ENCODE measurements at places on chromosomes 5 and 9.

DNA sequence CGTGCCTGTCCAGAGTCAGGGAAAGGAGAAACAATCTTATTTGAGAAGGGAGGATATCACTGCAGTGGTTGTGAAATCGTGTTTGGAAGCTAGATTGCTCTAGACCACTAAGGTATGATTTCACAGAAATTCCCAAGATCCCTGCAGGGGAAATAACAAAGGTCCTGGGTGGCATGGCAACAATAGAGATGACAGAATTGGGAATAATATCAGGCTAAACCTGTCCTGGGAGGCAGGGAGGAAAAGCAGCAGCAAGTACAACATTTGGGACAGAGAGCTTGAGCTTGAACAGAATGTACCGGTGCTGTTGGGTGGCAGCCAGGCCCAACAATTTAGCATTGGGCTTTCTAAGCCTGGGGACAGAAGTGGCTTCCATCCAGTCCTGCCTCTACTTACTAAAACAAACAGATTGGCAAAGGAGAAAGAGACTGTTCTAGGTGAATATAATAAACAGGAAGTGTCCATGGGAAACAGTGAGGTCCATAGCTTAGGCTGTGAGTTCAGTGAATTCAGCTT is 17.0 kb upstream of the ARHGAP26 start:
- no peak for DNase-seq

GRCh38 chr9:90251316-90251715 is 391.3 kb downstream of the DIRAS2 start:
- DNase-seq = no peak

DNA sequence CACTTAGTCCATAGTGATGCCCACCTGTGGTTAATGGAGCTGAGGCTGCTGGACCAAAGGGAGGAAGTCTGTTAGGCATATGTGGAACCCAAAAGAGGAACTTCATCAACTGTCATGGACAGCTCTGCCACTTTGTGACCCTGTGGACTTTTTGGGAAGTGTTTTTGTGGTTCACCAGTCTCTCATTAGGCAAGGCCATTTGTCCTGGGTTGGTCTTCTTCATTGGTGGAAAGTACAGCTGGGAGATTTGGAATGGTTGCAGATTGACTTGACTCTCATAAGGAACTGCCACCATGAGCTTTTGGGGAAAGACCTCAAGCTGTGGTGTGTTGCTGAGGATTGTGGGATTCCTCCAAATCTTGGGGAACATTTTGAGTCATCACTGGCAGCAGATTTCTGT is 31.9 kb upstream of the IL12B start:
- DNase-seq = no peak

DNA sequence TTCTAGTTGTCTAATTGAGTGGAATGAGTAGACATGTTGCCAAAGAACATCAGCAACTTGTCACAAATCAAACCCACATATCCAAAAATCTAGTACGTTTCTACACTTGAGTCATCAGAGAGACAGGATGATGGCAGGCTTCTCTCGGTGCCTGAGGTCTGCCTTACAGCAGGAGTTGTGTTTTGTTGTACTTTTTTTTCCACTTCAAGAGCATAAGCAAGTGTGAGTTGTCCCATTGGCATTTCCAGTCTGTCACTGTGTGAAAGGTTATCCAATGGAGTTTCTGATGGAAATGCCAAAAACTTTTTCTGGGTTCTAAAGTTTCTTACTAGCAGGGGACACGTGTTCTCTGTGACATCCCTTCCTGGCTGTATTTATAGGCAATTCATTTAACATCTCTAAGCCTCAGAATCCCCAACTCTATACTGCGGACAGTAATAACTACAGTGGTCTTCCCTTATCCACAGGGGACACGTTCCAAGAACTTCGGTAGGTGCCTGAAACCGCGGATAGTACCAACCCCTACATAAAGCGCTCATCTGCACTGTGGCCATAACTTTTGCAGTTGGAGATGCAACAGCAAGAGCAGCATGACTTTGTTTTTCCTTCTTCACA is 246.5 kb downstream of the SYK start:
- DNase-seq = no peak

DNA sequence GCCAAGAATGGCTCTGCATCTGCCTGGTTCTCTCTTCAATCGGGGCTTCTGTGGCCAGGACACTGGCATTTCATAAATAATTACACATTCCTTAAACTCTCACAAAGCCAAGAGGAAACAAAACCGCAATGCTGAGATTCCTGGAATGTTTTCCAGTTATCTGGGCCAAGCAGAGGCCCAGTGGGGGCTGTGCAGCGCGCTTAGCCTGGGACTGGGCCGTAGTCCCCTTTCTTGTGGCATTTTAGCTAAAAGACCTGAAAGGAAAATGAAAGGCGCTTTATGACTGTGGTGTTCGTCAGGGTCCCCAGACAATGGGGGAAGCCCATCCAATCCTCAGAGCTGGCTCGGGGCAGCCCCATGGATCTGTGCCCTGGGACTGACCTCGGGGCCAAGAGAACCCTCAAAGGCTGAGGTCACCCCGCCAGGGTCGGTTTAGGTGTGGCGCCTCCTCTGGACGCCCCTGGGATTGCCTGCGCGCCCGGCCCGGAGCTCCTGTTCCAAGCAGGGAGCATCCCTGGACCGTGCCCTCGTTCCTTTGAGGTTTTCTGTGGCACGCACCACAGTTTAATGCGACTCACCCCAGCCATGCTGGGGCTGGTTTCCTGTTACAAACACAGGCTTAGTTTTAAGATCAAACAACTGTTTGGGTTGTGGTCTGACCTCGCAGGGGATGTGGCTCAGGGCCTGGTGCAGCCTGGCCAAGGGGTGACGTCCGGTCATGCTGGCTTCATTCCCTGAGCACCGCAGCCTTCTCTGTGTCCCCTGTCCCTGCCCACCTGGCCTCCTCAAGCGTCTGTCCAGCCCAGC is 51.5 kb upstream of the NKD2 start:
- DNase-seq = no peak

DNA sequence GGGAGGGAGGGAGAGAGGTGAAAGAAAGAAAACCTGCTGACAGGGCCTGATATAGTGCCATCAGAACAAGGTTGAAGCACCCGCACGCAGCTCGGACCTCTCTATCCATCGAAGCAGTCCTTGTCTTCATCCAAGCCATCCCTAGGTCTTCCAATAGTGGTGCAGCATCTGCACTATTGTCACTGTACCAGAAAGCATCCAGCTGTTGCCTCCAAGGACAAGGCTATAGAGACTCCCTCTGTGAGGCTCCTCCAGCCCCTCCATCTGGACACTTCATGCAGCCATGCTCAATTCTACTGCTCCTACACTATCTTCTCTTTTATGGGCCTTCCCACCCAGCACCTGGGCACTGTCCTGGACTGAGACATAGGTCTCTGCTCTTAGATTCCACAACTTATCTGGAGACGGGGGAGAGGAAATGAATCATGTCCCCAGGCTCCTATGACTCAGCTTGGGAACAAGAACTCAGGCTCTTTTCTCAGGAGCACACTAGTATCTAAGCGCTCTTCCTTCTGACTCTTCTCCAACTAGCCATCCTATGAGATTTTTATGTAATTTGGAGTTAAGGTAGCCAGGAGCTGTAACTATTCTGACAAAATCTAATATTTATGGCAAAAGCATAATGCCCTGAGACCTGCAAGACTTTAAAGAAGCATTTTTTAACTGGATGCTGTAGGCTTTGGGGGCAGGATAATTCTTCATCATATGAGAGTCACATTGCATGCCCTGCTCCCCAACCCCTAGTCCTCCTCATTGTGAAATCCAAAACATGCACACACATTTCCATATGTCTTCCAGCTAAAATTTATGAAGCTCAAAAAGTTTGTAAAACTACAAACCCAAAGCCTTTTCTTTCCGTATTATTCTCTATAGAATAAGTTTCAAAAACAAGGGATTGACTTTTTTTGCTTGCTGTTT is 446.8 kb downstream of the CCDC171 start:
- DNase-seq = no peak

- no peak for DNase-seq
These were observed 38.4 kb downstream of the RCL1 start for GRCh38 chr9:4831119-4831518.

- peak; percentile 50 for DNase-seq
These were observed 53.3 kb downstream of the AHRR start for GRCh38 chr5:374631-375335.

- no peak for DNase-seq
These were observed 7.5 kb upstream of the RFK start for GRCh38 chr9:76401580-76402354.

DNA sequence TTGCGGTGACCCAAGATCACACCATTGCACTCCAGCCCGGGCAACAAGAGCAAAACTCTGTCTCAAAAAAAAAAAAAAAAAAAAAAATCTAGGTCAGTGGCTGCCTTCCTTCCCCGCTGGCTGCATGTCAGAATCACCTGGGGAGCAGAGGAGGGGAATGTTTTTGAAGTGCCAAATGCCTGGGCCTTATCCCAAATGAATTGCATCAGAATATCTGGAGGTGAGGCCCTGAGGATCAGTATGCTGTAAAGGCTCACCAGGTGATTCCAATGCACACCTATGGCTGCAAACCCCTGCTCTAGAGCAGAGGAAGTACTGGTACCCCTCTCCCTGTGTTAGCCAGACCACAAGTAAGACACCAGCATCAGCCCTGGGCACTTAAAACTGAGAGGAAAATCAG is 44.7 kb upstream of the GABRP start:
- no peak for DNase-seq

DNA sequence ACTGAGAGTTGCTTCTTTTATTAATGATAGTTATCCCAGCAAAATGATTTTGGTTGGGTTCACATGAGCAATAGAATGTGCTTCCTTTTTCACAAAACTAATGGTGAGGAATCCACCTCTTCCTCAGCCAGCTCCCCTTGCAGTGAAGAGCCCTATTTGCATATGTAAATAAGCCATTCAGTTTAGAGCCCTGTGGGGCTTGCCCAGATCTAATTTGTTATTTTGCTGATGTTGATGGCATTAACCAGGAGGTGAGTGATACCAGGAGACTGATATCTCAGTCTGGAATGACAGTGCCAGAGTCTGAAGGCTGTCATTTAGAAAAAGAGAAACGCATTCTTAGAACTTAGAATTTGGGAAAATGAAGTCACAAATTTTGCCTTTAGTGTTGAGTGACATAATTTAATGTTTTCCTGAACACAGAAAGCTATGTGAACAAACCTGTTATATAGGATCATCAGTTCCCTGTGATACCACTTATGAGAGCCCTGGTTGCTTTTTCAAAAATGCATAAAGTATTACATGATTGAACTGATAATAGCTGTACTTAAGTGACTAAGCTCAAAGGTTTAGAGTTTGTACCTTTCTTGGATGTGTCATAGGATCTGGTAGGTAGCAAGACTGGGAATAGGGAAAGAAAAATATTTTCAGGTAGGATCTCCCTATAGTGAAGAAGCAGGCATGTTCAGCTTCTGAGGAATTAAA is 271.6 kb downstream of the MAST4 start:
- DNase-seq = no peak

DNA sequence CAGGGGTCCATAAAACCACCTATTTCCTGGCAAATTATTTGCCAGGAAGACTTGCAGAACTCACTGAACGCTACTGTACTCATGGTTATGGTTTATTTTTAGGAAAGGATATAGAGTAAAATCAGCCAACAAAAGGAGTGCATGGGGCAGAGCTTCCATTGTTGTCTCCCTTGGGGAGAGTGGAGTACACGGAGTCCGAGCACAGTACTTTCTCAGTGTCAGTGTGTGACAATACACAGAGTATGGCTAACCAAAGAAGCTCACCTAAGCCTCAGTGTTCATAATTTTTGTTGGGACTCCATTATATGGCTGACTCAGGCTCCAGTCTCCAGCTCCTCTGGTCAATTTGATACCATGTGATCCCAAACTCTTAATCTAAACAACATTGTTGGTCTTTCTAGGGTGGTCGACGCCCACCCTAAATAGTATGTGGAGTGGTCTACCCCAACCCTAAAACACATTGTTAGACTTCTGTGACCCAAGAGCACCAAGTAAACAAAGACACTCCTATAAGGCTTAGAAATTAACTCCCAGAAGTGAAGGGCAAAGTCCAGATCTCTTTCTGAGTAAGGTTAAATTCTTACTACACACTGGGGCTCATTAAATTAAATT is 74.9 kb downstream of the SLC44A1 start:
- no peak for DNase-seq

DNA sequence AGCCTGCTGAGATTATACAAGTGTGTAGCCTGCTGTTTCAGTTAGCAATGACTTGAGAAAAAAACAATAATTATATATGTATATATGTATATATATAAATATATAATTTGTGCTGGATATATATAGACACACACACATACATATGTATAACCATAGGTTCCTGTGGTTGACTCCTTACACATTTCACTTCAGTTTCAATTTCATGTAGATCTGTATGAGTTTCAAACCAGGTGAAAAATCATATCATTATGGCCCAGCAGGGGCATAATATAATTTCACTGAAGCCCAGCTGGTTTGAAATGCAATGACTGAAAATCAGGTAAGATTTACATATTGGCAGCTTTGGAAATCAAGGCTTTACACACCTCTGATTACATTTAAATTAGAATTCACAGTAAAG is 690.4 kb upstream of the CDH18 start:
- DNase-seq = no peak

GRCh38 chr5:147092044-147092443 is 142.8 kb upstream of the STK32A start:
- DNase-seq = no peak

GRCh38 chr5:135019314-135019713 is 14.7 kb downstream of the PITX1 start:
- DNase-seq = no peak

DNA sequence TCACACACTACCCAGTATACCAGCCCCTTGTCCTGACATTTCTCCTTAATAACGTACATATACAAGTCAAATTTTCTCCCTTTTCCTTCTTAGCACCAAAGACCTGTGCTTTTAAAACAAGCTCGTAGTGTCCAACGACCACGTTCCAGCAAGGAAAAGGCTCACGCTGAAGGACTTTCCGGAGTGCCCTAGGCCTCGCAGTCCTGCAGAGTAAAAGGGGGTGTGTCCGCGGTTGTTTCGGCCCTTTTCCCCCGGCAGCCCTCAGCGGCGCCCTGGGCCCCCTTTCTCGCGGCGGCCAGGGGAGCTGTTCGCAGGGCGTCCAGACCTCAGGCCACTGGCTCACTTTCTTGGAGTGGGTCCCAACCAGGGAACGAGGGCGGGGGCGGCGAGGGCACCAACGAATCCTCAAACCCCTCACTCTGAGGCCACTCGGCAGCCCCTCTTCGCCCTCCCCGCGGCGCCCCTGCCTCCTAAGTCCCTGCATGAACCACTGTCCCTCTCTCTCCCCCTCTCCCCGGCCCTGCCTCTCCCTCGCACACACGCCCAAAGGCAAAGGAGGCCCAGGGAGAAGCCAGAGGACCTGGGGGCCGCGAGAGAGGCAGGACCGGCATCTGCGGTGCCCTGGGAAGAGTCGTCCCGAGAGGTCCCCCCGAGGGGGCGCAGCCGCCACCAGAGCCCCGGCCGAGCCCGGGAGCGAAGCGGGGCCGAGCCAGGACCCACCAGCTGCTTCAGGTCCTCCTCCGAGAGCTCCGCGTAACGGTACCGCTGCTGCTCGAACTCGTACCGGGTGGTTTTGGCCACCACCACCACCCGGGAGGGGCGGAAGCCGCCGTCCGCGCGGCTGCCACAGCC is 720 bp downstream of the NADK2 start:
- peak; percentile 85 for DNase-seq

DNA sequence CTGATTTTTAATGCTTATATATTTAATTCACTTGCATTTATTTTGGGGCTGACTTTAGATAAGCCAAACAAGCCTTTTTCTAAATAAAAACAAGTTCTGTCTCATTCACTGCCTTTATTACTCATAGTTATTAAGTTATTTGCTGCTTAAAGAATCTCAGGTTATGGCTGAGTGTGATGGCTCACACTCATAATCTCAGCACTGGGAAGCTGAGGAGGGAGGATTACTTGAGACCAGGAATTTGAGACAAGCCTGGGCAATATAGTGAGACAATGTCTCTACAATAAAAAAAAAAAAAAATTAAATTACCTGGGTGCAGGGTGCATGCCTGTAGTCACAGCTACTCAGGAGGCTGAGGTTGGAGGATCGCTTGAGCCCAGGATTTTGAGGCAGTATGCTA is 85.0 kb upstream of the MAN2A1 start:
- no peak for DNase-seq

Measured in left forelimb (tissue), 1 donor.